ENCODE measurements at places on chromosomes 11 and 22.

DNA sequence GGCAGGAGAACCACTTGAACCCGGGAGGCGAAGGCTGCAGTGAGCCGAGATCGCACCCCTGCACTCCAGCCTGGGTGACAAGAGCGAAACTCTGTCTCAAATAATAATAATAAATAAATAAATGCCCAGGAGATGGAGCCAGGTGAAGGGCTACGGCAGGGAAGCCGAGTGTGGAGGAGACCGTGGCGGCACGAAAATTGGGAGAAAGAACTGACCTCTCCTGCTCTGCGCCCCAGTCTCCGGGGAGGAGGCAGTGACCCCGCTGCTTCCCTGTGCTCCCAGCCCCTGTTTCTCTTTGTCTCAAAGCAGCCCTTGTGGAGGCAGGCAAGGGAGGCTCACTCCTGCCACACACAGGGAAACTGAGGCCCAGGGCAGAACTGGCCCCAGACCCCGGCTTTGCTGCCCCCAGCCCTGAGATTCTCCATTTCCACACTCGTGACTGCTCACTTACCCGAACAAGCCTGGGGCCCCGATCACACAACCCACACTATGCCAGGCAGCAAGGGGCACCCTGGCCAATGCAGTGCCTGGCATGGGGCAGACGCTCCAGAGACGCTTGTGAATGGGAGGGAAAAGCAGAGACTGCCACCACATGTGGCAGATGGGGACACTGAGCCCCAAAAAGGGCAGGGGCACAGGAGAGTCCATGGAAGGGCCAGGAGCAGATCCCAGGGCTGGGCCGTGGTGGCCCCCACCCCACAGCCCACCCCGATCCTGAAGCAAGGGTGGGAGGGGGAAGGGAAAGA, 80.4 kb upstream of the PRR5 start:
- DNase-seq: no peak

DNA sequence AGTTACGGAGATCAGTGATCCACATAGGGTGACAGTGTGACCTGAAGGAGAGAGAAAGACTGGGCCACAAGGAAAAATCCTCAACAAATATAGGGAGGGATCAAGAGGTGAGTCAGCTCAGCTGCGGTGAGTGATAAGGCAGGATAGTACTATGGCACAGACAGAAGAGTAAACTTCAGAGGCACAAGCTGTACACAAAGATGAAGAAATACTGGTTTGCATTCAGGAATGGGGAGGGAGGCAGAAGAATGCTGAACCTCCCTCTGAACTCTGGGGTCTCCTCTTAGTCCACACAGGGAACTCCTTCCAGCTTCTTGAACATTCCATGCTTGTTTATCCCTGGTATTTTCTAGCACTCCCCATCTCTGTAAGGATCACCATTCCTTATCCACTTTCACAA, 162.7 kb downstream of the BARX2 start:
- no peak for DNase-seq

DNA sequence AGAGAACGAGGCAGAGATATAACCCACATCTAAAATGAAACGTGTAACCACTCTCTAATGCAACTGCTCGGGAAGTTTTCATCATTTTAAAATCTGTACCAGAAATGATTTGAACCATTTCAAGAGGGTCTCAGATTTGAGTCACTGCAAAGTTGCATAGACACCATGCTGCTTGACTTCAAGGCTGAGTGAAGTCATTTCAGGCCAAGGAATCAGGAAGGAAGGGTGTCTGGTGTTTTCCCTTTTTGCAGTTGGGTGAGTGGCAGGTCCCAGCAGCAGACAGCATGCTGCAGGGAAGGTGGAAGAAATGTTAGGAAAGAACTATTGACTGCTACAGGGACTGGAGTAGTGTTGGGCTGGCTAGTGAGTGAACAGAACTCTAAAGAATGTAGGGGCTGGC, 16.5 kb downstream of the TANGO2 start:
- no peak for DNase-seq

DNA sequence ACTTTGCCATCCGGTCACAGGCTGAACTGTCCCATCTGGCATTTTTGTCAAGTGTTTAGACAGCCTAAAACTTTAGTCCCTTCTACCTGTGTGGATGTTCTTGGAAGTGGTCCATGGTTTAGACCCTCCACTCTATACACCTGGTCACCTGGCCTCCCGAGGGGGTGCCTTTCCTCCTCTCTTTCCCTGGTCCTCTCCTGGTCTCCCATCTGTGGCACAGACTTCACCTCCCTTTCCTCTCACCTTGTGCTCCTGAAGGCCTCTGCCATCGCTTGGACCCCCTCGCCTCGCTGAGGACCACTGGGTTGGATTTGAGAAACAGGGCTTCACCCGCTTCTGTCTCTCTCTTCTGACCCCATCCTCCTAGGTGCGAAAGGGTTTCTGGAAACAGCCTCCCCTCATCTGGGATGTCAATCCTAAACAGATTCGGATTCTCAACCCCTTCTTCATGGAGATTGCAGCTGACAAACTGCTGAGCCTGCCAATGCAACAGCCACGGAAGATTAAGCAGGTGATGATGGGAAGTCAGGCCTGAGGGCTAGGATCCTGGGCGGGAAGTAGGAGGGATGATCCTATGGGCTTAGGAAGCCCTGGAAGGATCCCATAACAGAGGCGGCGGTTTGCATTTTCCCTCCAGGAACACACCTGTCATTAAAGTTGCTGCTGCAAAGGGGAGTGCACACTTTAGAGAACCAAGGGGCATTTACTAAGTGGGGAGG, 53.6 kb downstream of the ST3GAL4 start:
- no peak for DNase-seq

GRCh38 chr22:27857443-27857842, 55.9 kb upstream of the MN1 start:
- DNase-seq: no peak

- no peak for DNase-seq
Measured at GRCh38 chr11:78949976-78950690, 375.5 kb upstream of the NARS2 start.

GRCh38 chr11:123083623-123084029, 21.7 kb upstream of the HSPA8 start:
- peak; percentile 95 for DNase-seq

- no peak for DNase-seq
Measured at GRCh38 chr11:72411623-72412419, 22.5 kb downstream of the CLPB start.

GRCh38 chr11:86443415-86443814, 68.7 kb downstream of the CCDC81 start:
- no peak for DNase-seq

DNA sequence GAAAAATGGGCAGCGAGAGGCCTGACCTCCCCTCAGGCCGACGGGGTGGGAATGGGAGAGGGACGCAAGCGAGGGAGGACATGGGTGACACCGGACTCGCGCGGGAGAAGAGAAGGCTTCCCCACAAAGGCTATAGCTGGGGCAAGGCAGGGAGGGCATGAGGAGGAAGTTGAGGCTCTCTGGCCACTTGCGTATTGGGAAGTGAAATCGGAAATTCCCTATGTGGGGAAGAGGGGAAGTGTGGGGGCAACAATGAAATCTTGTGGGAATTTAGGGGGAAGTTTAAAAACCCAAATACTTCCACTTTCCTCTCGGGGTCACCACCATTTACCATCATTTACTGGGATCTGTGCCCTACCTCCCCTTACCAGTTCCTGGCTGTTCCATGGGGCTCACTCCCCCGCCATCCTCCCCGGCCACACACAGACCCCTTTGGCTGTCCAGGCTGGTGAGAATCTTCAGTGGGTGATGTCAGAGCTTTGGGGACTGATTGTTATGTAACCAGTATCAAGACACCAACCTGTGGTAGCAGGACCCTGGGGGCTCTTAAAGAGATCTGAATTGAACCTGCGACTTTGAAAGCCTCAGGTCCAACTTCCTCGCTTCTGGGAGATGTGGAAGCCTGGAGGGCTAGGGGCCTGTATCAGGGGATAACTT, 951 bp upstream of the EHD1 start:
- DNase-seq: no peak

DNA sequence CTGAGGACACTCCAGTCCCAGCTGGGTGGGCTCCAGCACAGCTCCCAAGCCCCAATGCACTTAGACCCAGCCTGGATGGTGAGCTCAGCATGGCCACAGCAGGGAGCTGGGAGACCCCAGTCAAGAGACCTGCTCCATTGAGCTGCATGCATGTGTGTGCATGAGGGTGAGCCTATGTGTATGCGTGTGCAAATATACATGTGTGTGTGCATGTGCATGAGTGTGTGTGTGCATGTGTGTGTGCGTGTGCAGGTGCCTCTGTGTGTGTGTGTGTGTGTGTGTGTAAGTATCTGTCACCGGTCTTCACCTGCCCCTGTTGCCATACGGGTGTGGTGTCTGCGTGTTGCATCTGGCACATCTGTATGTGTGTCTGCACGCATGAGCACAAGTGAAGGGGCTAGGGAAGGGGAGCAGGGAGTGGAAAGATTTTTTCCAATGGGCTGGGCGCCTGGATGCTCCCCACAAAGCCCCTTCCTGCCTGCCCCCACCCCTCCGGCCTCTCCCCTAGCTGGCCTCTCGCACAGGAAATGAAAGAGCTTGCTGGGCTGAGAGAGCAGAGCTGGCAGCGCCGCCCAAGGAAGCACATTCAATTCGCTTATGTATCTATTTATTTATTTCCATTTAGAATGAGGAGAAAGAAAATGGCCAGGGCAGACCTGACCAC, 4.1 kb downstream of the TSPAN32 start:
- no peak for DNase-seq

- DNase-seq: no peak
Measured at GRCh38 chr11:25612806-25613205, 719.1 kb upstream of the ANO3 start.

DNA sequence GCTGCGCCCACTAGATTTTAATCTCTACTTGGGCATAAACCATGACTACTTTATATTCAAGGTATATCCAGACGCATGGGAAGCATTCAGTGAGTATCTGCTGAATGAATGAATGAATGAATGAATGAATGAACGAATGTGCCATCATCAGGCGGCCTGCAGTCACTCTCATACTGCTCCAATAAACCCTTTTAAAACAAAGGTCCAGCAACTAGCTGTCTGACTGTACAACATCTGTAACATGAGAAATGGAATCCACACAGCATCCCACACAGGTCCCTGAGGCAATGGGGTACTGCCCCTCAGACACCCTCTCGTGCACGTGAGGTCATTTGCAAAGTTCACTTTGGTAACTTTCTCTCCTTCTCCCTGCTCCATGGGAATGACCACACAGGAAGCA, 147.5 kb downstream of the LARGE1 start:
- DNase-seq: no peak

GRCh38 chr11:66336234-66337102, at the start of gene RIN1:
RIN1 (minus strand) TSS chr11:66336434; CDS start chr11:66336402, 32 bp downstream.
- DNase-seq: peak; percentile 97

DNA sequence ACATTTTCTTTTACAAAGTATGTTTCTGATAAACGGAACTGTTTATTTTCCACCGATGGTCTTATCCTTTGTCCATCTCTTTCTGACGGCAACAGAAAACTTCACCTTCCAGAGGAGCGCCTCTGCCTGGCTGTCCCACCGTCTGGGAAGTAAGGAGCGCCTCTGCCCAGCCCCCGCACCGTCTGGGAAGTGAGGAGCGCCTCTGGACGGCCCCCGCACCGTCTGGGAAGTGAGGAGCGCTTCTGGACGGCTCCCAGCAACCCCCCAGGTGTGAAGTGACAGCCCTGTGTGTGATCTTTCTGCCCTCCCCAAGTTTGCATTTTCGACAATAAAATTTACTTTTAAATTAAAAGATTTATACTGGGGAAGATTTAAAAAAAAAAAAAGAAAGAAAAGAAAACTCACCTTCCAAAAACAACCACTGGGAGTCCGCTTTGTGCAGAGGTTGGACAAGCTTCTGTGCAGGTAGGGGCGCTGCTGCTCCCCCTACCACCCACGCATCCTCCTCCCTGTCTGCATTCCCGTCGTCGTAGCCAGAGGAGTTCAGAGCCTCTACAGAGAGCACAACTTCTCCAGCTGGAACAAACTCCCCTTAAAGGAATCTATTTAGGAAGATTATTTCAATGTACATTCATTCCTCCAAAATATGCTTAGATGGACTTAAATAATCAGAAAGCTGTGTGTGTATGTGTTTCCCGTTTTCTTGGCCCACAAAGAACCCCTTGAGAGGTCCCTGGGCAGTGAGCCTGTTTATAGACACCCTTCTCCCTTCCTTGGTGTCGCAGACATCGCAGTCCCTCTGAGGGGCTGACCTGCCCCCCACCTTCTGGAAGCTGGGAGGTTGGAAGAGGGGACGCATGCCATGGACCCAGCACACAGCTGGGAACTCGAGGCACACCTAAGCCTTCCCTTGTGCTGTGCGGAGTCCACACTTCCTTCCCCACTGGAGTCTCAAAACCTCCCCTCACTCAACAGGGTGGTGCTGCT, 849 bp upstream of the APOBEC3B start:
- no peak for DNase-seq

DNA sequence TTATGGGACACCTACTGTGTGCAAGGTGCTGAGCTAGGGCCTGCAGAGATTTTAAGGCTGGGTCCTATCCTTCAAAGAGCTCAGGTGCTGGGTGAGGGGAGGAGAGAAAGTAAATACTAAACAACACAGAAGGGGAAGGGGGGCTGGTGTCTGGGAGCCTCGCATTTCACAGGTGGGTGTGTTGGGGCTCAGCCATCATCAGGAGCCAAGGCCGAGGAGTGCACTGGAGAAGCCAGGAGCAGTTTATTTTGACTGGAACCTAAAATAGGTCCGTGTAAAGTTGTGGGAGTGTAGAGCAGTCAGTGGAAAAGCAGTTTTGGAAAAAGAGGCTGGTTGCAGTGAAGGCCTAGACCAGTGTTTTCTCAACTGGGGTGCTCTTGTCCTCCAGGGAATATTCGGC, 17.5 kb downstream of the NECTIN1 start:
- DNase-seq: no peak

DNA sequence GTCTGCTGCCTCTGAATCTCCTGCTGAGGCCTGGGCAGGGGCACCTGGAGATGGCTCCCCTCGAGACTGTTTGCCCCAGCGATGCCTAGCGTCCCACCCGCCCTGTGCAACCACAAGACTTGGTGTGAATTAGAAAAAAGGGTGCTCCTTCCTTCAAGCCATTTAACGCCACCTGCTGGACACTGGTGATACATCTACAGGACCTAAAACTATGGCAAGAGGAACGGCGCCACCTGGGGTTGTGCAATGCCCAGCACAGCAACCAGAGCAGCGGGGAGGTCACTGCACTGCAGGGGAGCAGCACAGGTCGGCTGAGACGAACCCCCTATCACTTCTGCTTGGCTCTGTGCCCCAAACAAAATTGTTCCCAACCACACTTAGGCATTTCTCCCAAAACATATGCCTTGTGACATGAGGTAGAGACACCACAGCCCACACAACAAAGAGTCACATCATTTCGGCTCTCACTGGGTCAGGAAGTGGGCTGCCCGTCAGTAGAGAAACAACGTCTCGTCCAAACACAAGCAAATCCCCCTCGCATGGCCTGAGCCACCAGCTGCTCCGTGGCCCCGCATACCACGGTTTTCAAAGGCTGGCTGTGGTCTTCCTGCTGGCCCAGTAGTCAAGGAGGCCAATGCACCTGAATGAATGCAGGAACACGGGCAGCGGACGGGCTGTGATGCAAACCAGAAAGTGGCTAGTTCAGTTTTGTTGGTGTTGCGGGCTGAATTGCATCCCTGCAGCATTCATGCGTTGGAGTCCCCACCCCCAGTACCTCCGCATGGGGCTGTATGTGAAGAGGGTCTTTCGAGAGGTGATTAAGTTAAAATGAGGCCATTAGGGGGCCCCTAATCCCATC, 171.9 kb downstream of the SHANK2 start:
- peak; percentile 6 for DNase-seq

- no peak for DNase-seq
Measured at GRCh38 chr11:57278721-57279095, 41.7 kb upstream of the APLNR start.

Measured in smooth muscle cell of the brain vasculature (primary cell).